Stromal cell of bone marrow (primary cell): ENCODE measurements at places on chromosomes 3 and 15.

DNA sequence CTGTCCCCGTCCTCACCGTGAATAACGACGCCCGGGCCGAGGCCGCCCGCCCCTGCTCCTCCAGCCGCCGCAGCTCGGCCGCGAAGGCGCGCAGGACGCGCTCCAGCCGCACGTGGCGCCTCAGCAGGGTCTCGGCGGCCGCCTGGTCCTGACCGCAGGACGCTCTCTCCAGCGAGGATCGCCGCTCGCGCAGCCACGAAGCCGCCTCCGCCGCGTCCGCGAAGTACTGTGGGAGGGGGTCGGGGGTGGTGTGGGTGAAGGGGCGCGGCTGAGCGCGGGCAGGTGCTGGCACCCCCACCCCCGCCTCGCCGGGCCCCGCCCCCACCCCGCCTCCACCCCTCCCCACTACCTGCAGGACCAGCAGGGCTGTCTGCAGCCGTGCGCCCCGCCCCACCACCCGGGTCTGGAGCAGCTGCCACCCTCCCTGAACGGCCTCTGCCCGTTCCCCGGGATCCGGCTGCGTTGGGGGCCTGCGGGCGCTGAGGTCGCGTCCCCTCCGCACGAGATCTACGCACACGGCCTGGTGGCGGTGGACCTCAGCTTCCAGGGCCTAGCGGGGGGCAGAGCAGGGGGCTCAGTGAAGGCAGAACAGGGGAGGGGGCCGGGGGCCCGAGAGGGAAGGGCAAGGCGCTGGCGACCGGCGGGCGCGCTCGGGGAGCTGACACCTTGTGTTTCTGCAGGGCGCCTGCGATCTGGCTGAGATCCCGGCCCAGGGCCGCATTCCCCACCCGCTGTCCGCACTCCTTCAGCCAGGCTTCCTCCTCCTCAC, 11.7 kb downstream of the SPTBN5 start:
- DNase-seq, result no peak

DNA sequence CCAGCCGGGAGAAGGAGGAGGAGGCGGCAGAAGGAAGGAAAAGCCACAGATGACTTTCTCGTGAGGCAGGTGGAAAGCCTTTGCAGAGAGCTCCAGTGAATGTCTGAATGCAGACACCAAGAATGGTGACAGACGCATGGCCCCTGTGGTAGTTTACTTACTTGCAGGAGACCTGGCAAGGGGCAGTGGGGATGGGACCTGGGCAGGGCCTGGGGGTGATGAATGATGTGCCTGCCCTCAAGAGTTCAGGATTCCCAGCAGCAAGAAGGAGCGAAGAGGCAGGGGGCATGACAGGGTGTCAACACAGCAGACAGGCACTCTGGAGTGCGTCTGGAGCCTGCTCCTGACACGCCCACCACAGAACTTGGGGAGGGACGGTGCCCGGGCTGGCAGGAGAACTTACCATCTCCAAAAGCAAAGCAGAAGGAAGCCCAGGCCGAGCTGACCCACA, 260.5 kb upstream of the LYSMD4 start:
- no peak for DNase-seq

GRCh38 chr15:60006203-60006862, 2.2 kb downstream of the FOXB1 start:
- no peak for DNase-seq

- no peak for DNase-seq
These were observed 530.8 kb downstream of the DIPK2A start for GRCh38 chr3:144502402-144502801.

DNA sequence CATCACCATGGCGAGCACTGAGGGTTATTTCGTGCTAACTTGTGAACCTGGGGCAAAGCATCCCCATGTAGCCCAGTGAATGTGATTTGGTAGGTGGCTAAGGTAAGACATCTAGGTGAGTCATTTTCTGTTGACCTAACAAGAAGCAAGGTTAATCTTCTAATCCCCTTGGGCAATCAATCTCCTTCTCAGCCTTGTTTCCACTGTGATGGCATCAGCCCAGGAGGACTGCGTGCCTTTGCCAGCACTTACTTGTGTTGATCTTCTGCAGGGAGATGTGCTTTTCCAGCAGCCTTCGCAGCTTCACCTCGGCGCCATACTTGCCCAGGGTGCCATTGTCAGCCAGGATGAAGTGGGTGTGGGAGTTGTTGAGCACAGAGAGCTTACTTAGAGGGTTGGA, 35.7 kb downstream of the TRPM1 start:
- no peak for DNase-seq
